ENCODE measurements at places on chromosomes 11 and 22.

DNA sequence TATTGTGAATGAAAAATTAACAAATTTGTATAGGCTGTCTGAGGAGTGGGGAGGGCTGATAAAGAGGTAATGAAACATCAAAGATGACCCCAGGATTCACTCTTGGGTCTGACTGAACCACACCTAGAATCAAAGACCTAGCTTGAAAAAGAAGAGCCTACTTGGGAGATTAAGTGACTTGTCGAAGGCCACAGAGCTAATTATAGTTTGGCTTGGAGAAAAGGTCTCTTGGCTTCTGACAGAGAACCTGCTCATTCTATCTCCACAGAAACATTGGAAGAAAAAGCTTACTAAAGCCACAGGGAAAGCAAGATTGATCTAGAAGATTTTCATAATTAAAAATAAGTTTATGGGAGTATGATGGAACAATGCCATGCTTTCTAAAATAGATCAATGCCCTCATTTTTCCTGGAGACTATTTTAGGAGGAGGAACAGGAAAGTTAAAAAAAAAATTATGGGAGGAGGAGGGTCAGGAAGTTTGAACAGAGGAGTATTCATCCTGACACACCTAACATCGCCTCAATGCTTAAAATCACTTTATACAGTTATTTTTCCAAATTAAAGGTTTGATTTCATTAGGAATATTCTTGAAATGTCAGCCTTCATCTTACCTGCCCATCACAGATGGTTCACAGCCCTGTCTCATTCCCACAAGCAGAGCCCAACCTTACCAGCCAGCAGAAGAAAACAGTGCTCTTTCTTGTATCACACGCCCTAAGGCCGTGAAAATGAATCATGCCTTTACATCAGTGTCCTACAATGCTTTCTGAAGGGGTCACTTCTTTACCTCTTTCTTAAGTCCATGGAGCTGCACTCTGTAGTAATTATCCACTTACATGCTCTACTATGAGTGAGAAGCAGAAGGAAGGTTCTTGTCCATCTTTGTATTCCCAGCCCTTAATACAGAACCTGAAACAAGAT, 231.1 kb upstream of the MPPED2 start:
- no peak for DNase-seq

- no peak for DNase-seq
Observed at GRCh38 chr11:1750840-1751530, 590 bp upstream of the IFITM10 start.

- no peak for DNase-seq
Observed at GRCh38 chr11:83871054-83871453, 584.9 kb upstream of the CCDC90B start.

DNA sequence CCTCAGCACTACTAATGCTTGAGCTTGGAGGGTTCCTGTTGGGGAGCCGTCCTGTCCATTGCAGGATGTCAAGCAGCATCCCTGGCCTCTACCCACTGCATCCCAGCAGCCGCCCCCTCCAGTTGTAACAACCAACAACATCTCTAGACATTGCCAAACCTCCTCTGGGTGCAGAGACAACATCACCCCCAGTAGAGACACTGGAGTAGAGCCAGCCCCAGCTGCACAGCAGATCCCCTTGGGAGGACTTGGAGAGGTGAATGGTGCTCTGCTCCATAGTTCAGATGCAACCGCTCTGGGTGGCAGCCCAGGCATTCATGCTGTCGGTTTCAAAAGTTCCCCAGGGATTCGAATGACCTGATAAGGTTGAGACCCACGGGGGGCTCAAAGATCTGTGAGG, 259.0 kb downstream of the MN1 start:
- no peak for DNase-seq

DNA sequence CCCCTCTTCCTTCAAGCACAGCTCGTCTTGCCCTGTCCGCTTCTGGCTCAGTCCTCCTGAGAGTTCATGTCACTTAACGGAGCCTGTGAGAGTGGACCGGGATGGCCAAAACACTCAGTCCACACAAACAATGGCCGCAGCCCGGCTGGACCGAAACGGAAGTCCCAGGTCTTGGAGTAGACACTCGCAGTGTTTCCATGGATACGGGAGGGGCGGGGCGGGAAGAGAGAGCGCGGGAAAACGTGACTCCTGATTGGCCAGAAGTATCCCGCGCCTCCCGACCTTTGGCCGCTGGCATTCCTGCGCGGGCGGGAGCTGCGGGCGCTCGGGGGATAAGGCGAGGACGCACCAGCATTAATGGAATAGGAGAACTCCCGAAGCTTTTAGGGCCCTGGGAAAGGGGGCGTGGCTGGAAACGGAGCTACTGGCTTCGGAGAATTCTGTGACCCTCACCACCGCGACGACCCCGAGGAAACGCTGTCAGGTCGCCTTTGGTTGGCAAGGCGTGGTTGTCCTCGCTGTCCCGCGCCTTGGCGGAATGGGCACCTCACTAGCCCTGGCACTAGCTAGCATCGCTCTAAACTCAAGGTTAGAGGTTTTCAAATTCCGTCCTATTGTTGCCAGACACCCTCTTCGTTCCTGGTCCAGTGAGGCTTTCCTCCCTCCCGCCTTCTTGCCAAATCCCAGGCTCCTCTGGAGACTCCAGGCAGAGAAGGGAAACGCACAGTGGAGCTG, at the start of the genes NLRP14 and ZNF214:
NLRP14 (plus strand) TSS at position 297 of the 735 bp plus-strand sequence. CDS start 18,108 bp downstream, outside the sequence.
ZNF214 (minus strand) TSS at position 164 of the 735 bp plus-strand sequence. CDS start 17,511 bp downstream, outside the sequence.
- no peak for DNase-seq

DNA sequence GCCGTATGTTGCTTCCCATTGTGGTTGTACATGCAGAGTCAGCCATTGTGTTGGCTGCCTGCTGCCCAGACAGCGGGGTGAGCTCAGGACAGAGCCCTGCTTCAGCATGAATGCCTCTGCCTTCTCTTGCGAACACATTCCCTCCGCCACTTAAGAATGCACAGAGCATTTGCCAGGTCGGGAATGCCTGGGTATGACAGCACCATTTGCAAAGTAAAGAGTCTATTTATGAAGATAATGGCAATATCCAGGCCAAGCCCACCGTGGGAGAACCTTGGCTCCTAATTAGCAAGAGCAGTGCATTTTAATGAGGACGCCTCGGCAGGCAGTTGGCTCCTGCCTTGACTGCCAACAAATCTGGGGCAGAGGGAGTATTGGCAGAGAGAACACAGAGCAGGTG, 62.5 kb upstream of the SORL1 start:
- no peak for DNase-seq

DNA sequence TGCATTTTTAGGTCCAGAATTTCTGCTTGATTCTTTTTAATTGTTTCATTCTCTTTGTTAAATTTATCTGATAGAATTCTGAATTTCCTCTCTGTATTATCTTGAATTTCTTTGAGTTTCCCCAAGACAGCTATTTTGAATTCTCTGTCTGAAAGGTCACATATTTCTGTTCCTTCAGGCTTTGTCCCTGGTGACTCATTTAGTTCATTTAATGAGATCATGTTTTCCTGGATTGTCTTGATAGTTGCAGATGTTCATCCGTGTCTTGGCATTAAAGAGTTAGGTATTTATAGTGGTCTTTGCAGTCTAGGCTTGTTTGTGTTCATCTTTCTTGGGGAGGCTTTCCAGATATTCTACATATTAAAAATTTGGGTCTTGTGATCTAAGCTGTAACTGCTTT, 694.8 kb upstream of the CCDC179 start:
- no peak for DNase-seq

GRCh38 chr11:15816260-15816871, 540.0 kb downstream of the SOX6 start:
- no peak for DNase-seq

DNA sequence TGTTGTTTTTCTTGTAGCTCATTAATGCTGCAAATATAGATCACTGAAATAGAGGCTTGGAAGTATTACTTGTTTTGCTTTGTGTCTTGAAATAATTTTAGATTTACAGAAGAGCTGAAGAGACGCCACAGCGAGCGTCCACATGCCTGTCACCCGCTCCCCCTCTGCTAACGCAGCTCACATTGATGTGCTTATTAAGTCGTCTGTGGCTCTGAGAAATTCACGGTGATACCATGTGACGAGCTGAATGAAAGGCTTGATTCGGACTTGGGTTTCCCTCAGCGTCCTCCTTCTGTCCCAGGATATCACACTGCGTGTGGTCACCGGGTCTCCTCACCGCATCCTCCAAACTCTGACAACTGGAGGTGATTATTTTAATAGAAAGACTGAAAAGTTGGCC, 365.4 kb downstream of the BRD1 start:
- DNase-seq, result no peak

- no peak for DNase-seq
Observed at GRCh38 chr11:122234257-122234656, 118.2 kb upstream of the BLID start.

DNA sequence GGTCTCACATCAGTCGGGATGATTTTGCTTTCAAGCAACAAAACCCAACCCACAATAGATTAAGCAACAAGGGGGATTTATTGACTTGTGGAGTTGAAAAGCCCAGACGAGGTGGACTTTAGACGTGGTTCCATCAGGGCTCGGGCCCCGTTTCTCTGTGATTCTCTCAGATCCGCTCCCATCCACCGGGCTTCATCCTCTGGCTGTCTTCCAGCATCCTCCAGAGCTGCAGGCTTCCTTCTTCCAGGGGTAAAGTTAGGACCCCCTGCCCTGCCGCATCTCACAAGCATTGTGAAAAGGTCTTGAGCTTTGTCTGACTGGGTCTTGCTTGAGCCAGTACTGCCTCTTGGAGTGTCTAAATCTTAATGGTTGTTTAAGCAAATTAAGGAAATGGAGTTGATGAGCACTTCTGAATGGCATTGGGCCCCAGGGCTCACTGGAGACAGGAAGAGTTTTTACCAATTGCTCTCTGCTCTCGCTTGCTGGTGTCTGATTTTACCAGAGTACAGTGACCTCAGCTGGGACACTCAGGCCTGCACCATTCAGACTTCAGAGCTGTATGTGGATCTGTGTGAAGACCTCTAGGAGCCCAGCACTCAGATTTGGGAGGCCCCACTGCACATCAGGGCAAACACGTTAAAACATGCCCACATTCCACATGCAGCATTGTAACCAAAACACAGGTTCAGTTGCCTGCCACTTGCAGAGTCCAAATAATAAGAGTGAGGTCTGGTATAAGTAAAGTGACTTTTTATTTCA, 13.5 kb upstream of the FTH1 start:
- DNase-seq, result no peak

DNA sequence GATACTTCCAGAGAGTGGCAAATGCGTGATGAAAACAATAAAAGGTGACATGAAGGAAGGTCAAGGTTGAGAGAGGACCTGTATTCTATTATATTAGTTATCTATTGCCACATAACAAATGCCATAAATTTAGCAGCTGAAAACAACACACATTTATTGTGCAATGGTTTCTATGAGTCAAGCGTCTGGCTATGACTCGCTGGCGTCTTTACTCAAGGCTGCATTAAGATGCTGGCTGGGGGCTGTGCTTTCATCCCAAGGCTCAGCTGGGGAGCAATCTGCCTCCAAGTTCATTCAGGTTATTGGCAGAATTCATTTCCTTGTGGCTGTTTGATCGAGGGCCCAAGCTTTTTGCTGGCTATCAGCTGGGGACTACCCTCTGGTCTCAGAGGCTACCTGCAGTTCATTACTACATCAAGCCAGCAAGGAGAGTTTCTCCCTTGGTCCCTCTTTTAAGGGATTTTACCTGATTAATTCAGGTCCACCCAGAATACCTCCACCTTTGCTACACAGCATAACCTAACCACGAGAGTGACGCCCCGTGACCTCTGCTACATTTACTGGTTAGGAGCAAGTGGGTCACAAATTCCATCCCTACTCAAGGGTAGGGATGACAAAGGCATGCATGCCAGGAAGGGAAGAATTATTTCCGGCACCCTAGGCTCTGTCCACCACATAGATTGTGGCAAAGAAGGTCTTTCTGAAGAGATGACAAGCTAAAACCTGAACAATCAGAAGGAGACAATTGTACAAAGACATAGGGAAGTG, 549.1 kb downstream of the MN1 start:
- DNase-seq, result no peak

- no peak for DNase-seq
Observed at GRCh38 chr11:123519055-123519796, 89.2 kb downstream of the GRAMD1B start.

- no peak for DNase-seq
Observed at GRCh38 chr22:49663311-49663711, 164.4 kb downstream of the BRD1 start.

GRCh38 chr11:1542267-1542666, 29.8 kb downstream of the DUSP8 start:
- DNase-seq, result no peak

GRCh38 chr11:120858740-120859139, 165.2 kb upstream of the TBCEL start:
- no peak for DNase-seq

DNA sequence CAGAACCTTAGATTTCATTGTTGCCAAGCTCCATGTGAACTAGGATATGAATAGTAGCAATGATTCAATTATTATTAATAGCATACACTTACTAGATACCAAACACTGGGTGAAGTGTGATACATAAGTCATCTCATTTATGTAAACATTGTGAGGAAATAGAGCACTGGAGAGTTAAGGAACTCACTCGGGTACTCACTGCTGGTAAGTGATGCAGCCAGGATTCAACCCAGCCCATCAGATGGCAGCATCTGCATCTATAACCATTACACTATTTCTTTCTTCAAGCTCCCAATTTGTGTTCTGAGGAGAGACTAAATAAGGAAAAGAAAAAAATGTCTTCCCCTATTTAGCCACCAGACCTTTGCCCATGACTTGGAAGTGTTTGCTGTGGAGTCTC, 10.2 kb upstream of the ALG8 start:
- no peak for DNase-seq

- DNase-seq, result no peak
Observed at GRCh38 chr11:134541951-134542350, 129.9 kb upstream of the B3GAT1 start.

GRCh38 chr22:39384750-39385480, 14.7 kb upstream of the TAB1 start:
- DNase-seq, result no peak

DNA sequence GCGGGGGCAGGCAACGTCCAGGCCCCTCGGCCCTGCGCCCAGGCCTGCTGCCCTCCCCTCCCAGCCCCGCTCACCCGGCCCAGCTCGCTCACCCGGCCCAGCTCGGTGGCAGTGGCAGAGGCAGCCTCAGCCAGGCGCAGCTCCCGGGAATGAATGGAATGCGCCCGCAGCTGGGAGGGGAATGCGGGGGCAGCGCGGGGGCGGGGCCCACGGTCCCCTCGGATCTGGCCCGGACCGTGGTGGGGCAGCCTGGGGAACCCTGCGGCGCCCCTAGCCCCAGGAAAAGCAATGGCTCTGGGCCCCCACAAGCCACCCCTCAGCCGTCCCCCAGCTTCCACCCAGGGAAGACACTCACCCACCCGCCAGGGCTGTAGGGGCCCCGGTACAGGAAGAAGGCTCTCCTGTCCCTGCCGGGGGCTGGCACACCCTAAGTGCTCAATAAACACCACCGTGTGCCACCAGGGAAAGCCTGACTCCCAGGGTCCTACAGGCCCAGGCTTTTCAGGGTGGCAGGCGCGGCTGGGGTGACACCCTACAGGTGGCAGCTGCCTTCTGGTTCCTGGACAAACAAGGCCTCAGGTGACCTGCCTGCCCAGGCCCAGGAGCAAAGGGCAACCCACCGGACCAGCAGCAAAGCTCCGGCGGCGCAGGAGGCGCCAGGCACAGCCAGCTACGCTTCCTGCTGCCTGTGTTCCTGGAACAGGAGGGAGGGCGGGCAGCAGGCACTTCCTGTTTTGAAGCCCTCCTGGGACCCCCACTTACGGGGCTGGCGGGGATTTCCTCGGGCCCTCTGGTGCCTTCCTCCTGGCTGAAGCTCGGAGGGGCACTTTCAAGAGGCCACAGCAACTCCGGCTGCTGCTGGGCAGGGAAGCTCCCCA, 13.8 kb downstream of the PLXNB2 start:
- no peak for DNase-seq

- DNase-seq, result no peak
Observed at GRCh38 chr11:2036863-2037486, 39.3 kb upstream of the H19 start.

- DNase-seq, result no peak
Observed at GRCh38 chr11:10401696-10402392, 53.2 kb upstream of the AMPD3 start.
